ELR (cell line): ENCODE measurements at places on chromosomes 5 and 9.
A peak's percentile ranks its signal among the peaks of the same experiment; 100 is the strongest.

- DNase-seq = peak; percentile 91
Measured at GRCh38 chr5:98248949-98249348, 524.5 kb upstream of the RGMB start.

- no peak for DNase-seq
Measured at GRCh38 chr9:120390637-120391190, 189.3 kb downstream of the CDK5RAP2 start.

GRCh38 chr9:101512116-101512515, 21.5 kb upstream of the RNF20 start:
- peak; percentile 34 for DNase-seq

DNA sequence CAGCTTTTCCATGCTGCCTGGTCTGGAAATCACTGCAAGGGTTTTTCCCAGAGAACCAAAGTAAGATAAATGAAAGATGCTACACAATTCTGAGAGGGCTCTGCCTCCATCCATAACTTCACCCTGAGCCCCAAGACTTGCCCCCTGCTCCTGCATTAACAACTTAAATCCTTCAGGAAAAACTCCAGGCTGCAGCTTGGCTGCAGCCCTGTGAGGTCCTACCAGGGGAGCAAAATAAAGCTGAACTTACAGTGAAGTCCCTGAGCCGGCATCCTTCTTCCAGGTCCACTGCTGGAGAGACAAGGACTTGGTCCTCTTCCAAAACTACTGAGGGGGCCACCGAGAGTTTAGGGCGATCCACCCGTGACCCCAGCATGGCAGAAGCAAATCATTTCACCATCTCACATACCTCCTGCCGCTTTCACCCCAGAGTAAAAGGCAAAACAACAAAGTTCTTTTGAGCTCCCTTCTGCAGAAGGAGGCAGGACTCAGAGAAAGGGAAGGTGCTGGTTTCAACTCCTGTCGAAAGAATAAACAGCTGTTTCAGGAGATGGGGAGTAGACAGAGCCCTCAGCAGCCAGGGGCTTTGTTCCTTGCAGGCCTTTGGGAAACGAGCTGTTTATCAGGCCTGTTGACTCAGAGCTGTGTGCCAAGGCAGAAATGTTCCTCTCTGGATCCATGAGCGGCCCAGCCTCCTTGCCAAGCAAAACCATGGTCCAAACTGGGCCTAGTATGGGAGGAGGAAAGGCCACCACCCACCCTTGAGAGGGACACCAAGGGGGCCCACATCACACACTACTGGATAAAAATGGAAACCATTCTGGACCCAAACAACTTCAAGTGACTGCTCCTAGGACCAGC, 20.6 kb downstream of the GGTA1 start:
- DNase-seq = no peak

- peak; percentile 74 for DNase-seq
Measured at GRCh38 chr5:43121913-43122484, 1.3 kb downstream of the ZNF131 start.

DNA sequence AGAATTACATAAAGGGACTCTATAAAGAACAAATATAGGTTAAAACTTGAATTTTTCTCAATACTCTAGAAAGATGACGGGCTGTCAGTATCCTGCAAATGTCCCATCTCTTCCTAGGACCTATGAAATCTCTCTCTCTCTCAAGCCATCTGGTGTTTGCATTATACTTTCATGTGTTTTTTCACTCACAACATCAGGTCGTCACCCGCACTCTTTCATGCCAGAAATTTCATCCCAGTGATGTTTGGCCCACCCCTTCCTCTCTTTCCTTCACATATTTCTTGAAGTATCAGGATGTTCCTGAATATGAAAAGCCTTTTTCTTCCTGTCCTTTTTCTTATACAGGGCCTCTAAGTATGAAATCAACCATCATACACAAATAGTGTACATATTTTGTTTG, 63.3 kb upstream of the GAS1 start:
- DNase-seq = no peak

DNA sequence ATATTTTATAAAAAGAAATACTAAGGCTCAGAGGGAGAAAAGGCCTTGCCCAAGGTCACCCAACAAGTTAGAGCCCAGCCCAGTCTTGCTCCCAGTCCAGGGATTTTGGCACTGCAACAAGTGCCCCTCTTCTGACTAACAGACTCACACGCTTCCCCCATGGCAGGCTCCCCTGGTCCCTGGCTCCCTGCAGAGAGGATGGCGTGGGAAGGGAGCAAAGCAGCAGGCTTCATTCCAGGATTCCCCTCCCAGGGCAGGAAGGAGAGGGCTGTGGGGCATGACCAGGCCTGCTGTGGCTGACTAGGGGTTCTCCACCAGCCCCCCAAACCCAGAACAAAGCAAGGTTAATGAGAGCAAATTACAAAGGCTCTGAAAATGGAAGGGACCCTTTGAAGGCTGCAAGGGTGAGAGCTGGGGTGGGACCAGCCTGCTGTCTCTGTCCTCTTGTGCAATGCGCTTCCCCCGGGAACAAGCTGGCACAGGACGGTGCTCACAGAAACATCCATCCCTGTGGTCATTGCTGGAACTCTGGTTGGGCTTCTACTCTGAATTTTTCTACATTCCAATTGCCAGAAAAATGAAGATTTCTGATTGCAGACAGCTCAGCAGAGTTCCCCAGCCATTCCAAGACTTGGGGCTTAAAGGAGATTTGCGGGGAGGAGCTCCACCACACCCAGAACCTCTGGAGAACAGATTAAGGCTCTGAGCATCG, 37.1 kb upstream of the FAT2 start:
- no peak for DNase-seq

- no peak for DNase-seq
Measured at GRCh38 chr5:152378730-152379129, 26.3 kb downstream of the NMUR2 start.

DNA sequence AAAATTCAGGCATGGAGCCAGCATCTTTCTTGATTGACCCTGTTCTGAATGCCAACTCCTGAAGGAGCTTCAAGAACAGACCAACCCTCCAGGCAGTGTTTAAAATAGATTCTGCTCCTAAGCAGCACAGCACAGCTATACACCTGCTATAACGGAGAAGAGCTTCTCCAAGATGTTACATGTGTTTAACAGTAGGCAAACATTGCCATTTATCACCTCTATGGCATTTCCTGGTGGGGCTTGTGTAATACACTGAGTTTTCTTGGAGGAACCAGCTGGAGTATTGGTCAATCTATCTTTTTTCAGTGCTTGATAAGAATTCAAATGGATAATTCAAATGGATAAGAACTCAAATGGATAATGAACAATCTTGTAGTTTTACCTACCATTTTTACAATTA, 615.1 kb downstream of the CDH12 start:
- DNase-seq = peak; percentile 1

- peak; percentile 24 for DNase-seq
Measured at GRCh38 chr9:137113385-137114159, 961 bp downstream of the DPP7 start.

DNA sequence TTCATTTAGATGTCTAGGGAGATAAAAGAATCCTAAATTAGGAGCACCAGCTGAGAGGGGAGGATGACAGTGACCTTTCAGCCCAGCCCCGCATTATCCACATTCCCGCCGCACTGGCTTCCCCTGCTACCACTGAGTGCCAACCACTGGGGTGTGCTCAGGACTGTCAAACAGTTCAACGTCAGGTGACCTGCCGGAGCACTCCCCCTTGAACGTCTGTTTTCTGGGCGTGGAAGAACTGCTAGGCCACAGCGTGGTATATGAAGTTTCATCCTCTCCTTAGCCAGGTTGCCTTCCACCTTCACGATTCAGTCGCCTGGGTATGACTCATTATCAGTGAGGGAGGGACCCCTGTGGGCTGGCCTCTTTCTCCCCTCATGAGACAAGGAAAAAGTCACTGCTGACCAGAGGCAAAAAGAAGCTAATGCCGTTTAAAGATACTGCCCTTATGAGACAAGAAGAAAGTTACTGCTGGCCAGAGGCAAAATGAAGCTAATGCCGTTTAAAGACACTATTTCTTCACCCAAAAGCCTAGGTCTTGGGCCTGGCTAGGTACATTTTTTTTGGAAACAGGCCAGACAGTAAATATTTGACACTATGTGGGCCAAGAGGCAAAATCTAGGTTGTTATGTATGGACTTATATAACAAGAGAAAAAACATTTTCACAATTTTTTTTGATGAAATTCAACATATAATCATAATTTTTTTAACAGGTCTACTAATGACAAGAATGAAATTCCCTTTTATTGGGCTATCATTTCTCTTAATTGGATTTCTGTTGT, 4.6 kb downstream of the NMRK1 start:
- DNase-seq = no peak

DNA sequence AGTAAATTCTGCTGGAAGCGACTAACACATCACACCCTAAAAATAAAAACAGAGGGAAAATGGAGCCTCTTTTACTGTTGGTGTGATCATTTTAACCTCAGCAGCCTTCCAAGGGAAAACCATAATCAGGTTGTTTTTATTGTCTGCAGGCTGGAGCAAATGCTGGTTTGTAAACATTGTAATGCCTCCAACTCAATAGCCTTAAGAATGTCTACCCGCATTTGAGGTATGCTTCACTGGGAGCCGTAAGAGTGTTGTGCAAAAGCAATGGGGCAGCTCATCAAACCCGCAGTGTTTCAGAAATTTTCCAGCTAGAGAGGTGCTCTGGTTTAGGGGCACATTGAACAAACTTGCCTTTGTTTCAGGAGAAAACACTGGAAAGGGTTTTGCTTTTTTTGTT, 17.0 kb downstream of the NIM1K start:
- no peak for DNase-seq

DNA sequence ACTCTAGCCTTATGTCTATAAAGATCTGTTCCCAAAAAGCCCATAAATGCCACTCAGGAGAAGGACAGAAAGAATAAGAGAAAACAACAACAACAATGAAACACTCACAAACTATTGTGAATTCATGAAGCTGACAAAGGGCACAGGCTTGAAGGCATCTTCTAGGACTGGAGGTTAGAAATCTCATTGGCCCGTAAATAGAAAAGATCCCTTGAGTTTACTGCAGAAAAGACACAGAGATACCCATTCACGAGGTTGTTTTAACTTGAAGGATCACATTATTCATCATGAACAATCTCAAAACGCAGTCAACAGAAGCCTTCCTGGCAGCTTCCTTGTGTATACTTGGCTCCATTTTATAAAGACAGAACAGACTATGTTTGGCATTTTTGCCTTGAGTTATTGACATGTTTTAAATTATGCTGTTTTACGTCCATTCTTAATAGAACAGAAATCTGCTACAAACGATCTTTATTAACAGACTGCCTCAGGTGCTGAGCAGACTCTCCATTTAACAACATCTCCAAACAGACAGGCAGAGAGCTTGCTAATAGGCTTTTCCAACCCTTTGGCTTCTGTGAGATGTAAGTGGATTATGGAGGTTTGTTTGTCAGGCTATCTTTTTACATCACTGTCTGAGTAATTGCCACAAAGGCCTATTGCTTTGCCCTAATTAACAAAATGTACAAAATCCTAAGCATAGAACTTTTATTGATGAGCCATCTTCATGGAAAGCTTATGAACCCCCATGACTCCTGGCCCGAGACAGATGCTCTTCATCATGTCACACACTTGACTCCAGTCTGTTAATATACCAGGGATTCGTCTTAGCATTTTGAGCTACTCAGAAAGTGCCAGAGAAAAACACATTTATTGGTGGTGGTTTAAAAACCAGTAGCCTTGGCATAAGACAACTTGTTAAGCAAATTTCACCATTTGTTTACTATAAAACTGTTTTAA, 735.3 kb upstream of the ZNF608 start:
- no peak for DNase-seq

DNA sequence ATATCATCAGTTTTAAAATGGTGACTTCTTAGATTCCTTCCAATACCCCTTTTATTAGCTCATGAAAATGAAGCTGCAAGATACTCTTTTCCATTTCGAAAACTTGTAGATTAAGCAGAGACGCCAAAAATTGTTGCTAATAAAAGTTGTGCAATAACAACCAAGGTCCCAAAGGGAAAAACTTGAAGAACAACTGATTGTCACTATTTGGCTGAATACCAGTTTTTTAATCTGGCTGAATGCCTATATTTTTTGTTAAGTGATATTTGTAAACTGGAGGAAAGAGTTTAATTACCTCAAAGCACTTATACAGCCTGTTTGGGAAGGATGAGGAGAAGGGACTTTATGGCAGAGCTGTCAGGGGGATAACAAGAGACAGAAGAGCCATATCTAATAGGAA, 14.6 kb downstream of the C5orf58 start:
- DNase-seq = no peak

DNA sequence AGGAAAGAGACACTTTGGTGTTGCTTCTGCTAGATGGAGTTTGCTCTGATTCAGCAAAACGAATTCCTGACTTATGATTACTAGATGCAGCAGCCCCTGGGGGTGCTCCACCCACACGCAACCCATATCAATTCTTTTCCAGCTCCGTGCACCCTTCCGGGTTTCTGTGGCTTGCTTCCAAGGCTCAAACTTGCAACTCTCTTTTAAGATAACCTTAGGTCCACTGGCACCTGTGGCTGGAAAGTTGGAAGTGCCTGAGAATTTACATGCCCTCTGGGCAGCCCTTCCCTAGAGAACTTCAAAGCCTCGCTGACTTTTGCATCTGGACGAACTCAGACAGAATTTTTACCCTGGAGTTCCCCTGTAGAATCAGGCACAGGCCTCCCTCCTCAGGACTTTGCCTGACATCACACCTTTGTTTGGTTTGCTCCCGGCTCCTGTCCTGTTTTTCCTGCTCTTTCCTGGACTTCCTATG, 224.9 kb downstream of the SNX18 start:
- DNase-seq = peak; percentile 90

DNA sequence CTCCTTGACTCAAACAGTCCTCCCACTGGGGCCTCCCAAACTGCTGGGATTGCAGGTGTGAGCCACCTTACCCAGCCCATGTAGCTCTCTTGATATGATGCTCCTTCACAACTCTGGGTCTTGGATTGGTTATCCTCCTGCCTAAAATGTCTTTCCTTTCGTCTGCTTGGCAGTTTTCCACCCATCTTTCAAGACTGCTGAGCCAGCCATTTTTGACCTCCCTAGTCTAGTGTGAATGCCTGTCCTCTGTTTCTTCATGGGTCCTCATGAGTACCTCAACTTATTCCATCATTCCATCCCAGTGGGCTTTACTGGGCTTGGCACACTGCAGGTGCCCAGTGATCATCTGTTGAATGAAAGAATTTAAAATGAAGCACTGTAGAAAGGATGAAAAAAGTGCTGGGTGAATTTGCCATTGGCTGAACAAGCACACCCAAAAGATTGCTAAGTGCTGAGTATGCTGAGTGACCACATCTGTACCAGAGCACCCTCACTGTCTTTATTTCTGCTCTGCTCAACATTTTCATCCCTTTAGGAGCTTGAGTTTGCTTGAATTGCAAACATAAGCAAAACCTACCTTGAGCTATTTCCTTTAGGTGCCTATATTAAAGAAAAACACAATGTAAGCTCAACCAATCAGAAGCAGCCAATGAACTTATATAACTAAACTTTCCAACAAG, 84.8 kb upstream of the FAM169A start:
- no peak for DNase-seq
